Stimulated activated CD4-positive, alpha-beta T cell treated with anti-CD3 and anti-CD28 coated beads, Interleukin-15, amount 100 ng/mL, for 48 hours (primary cell): ENCODE measurements at places on chromosomes 11 and 22.

DNA sequence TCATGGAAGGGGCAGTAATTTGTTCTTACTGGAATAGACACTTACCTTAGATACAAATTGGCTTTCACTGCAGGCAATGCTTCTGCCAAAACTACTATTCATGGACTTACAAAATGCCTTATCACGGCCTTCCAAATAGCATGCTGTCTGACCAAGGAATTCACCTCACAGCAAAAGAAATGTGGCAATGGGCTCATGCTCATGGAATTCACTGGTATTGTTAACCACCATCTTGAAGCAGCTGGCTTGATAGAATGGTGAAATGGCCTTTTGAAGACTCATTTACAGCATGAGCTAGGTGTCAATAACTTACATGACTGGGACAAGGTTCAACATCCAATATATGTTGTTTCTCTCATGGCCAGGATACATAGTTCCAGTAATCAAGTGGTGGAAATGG is 21.9 kb downstream of the OR5B21 start:
- no peak for DNase-seq

DNA sequence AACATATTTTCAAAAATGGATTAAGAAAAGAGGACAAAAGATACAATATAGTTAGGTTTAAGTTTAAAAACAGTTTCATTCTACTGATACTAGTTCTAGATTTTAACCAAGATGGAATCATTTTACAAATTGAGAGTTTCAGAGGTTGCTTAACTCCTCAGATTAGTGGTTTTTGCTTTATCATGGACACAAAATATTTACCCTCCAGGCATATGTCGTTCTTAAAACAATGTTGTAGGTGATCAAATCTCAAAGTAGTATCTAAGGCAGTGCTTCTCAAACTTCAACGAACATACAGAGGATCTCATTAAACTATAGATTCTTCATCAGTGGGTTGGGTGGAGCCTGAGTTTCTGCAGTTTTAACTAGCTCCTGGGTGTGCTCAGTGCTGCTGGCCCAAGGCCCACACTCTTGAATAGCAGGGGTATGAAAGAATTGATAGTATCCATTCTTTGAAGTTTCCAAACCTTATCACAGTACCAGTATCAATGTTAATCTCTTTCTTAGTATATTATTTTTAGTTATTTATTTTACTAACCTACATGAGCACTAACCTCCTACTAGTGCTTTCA is 48.0 kb downstream of the YAP1 start:
- DNase-seq = no peak

DNA sequence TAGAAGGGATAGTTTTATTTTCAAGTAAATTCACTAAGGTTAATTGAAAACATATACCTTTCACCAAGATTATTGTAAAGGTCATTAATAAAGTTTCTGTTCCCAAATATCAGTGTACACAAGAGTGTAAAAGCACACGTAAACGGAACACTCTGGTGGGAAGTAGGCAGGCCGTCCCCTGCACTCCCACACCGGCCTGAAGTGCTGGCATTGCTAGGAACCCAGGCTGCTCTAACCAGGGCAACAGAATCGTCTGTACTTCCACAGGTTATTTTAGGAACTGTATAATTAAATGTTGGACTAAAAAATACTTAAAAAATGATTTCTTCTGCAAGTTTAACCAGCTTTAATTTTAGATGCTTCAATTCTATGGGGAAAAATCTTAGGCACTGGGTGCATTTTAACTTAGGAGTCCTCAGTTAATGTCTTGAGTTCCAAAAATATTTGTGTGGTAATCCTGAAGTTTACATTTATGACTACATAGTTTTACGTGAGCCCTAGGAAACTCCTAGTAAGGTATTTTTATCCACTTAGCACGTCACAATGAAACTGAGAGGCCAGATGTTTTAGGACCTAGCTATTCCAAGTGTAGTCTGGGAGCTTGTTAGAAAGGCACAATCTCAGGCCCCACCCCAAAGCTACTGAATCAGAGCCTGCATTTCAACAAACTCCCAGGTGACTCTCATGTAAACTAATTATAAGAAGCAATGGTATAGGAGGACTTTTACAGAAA is 31.2 kb downstream of the KMT5B start:
- no peak for DNase-seq

- DNase-seq = no peak
Observed at GRCh38 chr22:21961127-21961867, 8.6 kb upstream of the PPM1F start.

DNA sequence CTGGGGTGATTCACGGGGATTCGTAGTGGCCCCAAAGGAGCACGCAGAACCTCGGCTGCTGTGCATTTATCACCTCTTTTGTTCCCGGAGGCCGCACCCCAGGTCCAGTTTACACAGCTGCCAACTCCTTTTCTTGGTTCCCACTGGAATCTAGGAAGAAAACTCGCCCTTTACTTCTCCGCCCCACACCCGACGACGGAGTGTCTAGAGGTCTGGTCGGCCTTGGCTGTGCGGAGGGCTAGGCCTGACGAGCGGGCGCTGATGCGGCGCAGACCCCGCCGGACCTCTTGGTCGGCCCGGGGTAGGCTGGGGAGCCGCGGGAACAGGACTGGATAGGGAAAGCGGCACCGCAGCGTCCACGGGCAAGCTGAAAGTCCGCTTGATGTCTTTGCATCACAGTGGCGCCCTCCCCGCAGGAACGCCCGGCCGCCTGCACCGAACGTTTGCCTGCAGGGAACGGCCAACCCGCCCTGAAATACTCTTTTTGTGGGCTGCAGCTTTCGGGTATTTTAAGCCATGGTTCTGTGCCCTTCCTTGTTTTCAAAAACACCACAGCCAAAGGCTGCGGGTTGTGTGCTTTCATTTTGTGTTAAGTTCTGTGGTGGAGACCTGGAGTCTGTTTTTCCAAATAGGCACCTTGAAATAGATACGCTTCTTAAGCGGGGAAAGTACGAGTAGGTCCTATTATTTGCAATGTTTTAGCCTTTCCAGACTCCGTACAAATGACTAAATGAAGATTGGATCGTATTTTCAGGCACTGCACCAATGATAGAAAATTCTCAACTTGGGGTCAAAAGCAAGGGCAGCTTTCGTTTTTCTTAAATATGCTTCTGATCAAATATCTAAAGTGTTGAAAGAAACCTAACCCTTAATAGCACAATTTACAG is 829 bp upstream of the ZBED5 start:
- DNase-seq = no peak

DNA sequence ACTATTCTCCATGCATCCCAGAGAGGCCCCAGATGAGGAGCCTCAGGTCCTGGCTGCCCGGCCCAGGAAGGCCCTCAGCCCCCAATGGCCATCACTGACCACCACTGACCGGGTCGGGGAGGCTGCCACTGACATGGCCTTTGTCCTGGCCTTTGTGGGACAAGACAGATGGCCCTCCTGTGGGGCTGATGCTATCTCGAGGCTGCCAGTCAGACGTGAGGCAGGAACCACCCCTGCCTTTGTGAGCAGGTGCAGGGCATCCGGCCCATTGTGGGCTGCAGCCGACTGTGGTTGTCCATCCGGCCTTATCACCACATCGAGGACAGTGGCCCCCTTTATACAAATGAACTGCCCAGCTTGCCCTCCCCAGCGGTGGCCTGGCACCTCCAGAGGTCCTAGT is 5.5 kb downstream of the GP1BB start:
- DNase-seq = no peak

- DNase-seq = no peak
Observed at GRCh38 chr11:109914038-109914437, 179.2 kb upstream of the ZC3H12C start.

GRCh38 chr11:130675371-130675821 is 227.0 kb downstream of the ADAMTS15 start:
- DNase-seq = no peak

DNA sequence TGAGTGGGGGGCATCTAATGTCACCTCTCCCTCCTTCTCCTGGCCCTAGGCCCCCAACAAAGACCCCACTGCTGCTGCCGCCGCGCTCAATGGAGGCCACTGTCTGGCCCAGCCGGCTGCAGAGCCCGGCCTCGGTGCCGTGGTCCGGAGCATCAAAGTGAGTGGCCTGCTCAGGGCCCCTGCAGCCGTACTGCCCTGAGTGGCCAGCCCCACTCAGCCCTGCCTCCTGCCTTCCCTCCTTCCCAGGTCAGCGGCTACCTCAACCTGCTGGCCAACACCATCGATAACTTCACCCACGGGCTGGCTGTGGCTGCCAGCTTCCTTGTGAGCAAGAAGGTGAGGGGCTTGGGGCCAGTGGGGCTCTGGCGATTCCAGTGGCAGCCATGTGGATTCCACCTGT is 5.0 kb downstream of the SLC39A13 start:
- no peak for DNase-seq
